ENCODE measurements at places on chromosomes 5 and 9.

- no peak for DNase-seq
These were observed 78.0 kb downstream of the APBA1 start for GRCh38 chr9:69594180-69594579.

GRCh38 chr9:71120501-71121247 is 747 bp downstream of the TRPM3 start:
- DNase-seq = peak; percentile 7

DNA sequence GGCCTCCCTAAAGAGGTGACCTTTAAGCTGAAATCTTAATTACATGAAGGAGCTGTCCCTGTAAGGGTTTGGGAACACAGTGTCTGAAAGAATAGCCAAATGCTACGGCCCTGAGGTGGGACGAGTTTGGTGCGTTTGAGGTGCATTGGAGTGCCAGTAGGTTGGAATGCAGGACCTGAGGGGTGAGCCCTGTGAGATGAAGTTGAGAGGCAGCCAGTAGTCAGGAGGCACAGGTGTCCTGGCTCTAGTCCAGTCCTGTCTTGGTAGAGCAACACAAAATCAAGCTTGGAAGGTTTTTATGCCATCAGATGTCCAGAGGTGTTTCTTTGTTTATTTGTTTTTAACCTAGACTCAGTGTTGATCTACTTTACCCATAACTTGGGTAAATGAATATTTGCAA is 108.5 kb downstream of the ARHGAP26 start:
- no peak for DNase-seq

DNA sequence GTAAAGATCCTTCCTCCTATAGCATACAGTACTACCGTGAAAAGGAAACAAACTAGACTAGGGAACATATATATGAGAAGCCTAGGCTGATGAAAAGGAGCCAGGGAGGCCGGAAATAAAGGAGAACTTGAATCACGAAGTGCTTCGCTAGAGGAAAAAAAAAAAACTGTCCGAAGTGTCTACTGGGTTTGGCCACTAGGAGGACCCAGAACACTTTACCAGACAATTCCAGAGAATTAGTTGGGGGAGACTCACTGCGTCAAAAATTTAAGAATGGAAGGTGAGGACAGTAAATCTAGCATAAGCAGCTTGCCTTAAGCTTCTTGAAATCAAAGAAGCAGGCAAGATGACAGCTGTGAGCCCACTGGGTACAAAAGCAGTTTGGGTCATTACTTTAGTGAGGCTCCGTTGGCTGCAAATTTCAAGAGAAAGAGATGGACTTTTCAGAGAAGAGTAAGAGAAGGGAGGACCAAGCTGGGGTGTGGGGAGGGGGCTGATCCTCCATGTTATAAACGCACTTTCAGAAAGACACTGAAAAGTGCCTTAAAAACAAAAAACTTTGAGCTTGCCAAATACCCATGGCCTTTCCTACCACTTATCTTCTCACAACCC is 47.4 kb downstream of the P4HA2 start:
- no peak for DNase-seq

DNA sequence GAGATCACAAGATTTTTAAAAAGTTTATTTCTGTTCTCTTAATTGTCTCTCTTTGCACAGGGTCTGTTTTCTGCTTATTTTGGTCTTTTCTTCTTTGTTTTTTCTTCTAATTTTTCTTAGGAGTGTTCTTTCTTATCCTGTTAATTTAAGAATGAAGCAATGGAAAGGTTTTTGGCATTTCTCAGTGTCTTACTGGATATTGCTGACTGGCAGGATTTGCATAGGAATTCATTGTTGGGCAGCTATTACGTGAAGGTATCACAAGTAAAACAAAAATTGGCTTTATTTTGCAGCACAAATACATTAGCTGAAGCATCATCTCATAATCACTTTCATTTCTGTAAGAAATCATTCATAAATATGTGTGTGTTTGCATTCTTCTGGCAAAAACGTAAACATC is 566.9 kb upstream of the CDH6 start:
- DNase-seq = no peak

DNA sequence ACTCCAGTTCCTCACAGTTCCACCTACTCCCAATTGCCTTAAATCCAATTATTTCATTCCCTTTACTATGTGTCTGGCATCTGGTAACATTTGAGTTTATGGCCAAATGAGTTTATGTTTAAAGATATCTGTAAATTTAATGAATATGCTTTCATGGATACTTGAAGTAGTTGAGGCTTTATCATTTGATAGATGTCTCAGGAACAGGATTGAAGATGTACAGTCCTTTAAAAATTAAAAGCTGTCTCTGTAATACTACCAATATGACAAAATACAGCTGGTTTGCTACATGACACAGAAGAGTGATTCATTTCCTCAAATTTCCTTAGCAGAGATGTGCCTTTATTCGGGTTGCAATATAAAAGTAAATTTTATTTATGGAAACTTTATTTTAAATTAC is 2326.0 kb upstream of the ACO1 start:
- no peak for DNase-seq

DNA sequence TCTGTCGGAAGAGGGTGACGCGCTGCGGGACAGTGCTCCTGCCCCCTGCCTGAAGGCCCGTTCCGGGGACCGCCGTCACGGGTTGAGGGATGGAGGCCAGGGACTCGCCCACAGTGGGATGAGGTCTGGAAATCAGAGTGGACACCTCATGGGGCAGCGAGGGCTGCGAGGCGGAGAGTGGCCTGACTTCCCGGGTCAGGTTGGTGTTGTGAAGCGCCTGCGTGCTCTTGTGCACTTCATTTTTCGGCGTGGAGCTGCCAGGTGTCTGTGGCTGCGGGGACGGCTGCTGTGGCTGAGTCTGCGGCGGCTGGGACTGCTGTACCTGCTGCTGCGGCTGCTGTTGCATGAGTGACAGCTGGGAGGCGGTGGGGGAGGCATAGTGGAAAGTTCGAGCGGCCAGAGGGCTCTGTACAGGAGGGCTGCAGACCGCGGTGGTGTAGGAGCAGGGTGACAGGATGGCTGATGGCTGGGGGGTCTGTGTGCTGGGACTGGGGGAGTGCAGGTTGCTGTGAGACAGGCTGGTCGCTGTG is 434.1 kb downstream of the HCN1 start:
- DNase-seq = no peak
